CD4-positive, alpha-beta T cell treated with Interferon alpha-2 for 1 hour (primary cell): ENCODE measurements at places on chromosomes 3 and 15.

DNA sequence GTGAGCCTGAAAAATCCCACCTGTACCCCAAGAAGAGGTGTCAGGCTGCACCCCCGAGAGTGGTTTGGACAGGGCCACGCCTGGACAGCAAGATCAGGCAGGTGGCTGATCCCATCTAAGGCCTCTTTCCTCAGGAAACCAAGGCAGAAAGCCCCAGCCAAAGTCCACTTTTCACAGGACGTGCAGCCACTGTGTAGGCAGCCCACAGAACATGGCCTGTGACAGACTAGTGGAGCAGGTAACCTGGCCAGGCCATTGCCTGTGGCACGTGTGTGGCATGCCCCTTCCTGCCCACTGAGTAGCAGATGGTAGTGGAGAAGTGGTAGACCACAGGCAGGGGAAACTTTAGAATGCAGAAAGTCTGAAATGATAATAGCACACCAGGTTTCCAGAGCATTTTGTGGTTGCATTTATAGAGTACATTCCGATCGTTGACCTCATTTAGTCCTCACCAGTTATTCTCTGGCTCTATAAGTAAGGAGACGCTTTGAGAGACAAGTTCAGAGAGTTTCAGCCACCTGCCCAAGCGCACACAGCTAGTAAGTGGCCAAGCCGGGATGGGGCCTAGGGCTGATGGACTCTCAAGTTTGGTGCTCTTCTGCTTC is 68.7 kb downstream of the AAGAB start:
- no peak for DNase-seq

- DNase-seq = no peak
Measured at GRCh38 chr15:66505818-66506217, 692 bp downstream of the ZWILCH start.

DNA sequence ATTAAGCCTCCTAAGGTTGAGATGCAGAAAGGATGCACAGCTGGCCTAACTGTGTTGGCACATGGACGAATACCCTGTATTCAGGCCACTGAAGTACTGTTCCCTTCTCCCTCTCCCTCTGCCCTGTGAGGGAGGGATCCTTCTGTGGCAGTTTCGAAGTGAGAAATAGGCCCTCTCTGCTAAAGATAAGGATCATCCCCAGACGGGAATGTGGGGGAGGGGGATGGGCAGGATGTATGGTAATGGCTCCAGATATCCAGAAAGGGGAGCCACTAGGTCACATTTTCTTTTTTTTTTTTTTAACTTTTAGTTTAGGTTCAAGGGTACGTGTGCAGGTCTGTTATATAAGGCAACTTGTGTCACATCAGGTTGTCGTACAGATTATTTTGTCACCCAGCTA is 463.1 kb downstream of the TBL1XR1 start:
- DNase-seq = no peak

- no peak for DNase-seq
Measured at GRCh38 chr15:74958908-74959585, 2.5 kb upstream of the RPP25 start.

DNA sequence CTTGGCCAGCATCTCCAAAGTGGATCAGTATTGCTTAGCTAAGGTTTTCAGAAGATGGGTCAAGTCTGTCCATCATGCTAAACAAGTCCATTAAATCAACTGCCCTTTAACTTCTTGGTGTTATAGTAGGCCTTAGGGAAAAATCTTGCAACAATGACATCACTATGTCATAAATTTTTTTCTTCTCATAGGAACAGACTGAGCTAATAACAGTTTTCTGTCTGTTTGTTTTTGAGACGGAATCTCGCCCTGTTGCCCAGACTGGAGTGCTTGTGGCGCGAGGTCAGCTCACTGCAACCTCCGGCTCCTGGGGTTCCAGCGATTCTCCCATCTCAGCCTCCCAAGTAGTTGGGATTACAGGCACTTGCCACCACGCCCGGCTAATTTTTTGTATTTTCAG is 94.2 kb downstream of the EFL1 start:
- DNase-seq = no peak

GRCh38 chr3:9099702-9100512 is 136.6 kb upstream of the RAD18 start:
- no peak for DNase-seq

DNA sequence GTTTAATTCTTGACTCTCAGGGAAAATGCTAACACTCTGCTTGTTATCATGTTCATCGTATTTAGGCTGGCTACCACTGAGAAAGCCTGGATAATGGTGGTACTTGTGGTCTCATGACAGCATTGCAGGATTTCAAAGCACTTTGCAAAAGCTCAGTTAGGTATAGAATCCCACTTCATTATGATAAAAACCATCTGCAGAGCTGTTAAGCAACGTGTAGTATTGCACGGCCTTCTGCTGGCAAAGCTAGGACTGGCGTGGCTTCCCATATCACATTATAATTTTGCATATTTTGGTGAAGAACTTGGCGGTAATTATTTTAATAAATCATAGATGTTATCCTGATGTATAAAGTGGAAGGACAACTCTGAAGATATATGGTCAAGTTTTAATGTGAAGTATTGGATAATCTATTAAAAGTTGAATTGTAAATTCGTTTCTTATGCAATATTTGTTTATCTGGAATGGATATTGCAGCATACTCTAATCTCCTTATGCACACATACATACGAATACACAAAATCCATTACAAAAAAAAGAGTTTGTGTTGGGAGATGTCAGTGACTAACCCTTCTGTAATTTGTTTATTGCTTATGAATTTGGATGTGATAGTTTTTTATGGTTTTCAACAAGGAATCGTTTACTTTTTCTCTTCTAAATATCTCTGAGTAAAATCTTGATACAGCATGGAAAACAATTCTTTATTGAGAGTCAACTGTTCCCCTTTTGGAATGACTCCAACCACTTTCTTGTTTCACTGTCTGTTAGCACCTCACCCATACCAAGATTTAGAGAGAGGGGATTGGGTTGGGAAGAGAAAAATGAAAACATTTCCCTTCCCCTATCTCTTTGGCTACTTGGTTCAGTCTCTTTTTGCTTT is 9.2 kb downstream of the RAB8B start:
- DNase-seq = no peak

DNA sequence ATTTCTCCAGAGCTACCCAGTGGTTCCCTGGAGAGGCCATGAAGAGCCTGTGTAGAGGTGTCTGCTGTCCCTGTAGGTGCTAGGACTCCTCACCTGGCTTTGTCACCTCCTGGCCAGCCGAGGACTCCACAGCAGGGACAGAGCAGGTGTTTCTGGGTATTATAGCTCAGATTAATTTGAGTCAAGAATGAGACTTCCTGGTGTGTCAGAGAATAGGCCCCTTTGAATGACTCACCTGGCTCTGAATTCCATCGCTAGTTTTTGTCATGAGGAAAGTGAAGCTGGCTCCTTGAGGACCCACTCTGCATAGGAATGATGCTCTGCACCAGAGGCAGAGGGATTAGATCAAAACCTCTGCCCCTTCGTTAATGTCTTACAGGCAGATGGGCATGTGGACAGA is 167.5 kb upstream of the TOPAZ1 start:
- no peak for DNase-seq

GRCh38 chr3:161848376-161848775 is 351.8 kb downstream of the OTOL1 start:
- no peak for DNase-seq

DNA sequence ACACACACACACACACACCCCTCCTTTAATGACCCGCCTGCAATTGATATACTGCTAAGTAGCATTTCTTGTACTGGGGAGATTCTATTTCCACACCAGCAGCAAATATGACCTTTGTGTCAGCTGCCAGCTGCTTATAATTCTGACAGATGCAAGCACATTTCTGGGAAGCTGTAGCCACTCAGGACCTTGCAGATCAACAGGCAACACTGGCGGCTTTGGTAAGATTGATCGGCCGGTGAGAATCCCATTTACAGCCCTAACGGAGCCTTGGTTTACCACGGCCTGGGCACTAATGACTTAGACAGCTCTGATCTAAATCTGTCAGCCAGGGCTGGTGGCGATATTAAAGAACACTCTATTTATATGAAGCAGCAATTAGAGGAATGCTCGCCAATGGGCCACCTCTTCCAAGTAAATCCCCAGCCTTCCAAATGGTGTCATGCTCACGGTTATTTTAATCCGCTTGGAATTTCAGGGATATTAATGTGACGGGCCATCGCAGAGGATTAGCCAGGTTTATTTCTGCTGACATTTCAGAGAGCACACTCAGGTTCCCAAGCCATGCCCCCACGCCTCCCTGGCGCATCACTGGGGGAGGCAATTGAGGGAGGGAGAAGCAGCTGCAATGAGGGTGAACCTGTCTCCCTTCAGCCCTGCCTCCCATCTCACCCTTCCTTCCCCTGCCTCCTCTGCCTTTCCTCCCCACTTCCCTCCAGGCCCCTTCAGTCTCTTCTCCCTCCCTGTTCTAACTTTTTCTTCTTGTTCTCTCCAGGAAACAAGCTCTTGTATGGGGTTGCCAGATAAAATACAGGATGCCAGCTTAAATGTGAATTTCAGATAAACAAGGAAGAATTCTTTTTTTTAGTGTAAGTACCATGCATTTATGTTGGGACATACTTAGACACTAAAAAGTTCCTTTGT is 287.0 kb downstream of the TLE3 start:
- no peak for DNase-seq

DNA sequence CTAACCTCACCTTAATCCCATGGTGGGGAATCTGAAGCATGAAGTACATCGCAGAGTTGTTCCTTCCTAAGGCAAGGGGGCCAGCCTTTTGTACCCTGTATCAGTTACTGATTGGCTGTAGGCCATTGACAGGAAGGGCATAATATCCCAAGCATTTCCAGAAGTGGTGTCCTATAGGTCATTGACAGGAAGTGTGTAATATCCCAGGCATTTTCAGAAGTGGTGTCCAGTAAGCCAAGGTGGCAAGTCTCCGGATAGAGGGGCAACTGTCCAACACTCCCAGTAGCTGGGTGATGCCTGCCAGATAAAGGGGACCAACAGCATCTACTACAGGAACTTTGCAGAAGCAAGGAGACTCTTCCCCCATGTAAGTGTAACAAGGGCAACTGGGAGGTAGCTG is 52.1 kb upstream of the MYRIP start:
- DNase-seq = no peak

DNA sequence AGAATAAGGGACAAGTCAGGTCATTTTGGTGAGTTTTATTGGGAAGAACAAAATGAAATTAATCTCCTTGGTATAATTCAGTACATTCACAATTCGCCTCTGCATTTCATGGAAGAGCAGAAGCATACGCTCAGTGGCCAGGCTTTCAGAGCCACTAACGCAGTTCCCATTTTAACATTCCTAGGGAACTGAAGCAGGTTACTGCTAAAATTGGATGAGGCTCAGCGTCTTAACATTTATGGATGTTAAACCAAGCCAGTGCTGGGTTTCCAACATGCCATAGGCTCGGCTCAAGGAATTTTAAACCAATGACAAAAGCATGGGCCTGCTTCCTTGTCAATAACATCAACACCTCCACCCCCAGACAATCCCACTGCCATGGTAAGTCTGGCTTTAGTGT is 172.7 kb upstream of the PRICKLE2 start:
- no peak for DNase-seq

- DNase-seq = no peak
Measured at GRCh38 chr15:100114571-100114970, 227.2 kb downstream of the ADAMTS17 start.

DNA sequence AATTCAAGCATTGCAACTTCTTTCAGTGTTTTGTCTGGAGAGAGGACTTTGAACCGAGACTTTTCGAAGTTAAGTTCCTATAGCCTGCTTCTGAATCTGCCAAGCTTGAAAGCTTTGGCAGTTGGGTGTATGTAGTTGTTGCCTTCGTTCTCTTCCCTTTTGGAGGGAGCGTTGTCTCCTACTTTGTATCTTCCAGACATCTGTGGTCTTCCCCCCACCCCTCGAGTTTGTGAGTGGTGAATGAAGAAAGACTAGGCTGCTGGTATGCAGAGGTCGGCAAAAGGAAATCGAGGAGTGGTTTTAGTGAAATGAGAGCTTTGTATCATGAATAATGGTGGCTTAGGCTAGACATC is 1.3 kb downstream of the CTNNB1 start:
- DNase-seq = peak; percentile 15

- DNase-seq = no peak
Measured at GRCh38 chr3:100653604-100654294, 44.3 kb downstream of the ADGRG7 start.

DNA sequence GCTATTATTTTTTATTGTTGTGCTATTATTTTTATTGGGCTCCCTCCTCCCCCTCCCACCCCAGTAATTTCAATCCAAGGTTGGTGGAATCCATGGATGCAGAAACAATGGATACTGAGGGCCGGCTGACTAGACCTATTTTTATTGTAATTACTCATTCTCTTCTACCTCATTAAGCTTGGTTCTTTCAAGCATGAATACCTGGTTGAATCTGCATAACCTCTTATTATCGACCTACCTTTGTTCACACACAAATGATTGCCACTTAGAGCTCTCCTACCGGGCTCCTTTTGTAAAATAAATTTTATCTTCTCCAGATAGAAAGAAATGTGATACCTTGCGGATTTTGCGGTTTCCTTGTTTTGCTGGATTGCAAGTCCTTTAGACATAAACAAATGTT is 31.6 kb downstream of the BTD start:
- no peak for DNase-seq

GRCh38 chr15:70250208-70251201 is 152.8 kb upstream of the TLE3 start:
- DNase-seq = no peak

DNA sequence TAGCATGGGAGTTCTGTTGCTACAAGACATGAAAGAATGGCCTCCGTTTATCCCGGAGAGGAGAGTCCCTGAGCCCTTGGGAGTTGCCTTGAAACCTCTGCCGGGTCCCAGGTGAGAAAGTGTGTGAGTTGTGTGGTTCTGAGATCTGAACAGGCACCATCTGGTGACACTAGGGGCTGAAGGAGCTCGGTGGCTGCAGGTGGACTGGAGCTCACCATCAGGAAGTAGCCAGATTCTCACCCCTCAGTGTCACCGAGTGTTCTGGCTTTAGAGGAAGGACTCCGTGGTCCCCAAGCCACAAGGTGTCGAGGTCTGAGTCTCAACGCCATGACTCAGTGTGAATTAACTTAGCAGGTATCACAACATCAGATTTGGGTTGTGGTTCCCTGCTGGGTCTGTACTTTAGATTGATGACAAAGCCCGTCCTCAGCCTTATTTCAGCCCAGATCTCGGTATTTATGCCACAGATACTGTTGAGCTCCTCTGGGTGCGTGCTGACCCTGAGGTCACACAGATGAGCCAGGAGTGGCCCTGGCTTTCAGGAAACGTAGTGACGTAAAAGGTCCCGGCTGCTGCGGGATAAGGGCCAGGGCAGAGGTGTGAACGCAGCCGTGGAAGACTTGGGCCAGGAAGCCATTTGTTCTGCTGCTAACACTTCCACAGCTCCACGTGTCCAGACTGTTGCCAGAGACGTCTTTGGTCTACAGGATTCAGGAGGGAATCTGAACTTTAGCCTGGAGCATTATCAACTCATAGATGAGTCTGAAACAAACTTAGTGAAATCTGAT is 54.4 kb downstream of the PGPEP1L start:
- no peak for DNase-seq
